Large intestine (tissue), 12 donors: ENCODE measurements at places on chromosomes 7 and 10.

DNA sequence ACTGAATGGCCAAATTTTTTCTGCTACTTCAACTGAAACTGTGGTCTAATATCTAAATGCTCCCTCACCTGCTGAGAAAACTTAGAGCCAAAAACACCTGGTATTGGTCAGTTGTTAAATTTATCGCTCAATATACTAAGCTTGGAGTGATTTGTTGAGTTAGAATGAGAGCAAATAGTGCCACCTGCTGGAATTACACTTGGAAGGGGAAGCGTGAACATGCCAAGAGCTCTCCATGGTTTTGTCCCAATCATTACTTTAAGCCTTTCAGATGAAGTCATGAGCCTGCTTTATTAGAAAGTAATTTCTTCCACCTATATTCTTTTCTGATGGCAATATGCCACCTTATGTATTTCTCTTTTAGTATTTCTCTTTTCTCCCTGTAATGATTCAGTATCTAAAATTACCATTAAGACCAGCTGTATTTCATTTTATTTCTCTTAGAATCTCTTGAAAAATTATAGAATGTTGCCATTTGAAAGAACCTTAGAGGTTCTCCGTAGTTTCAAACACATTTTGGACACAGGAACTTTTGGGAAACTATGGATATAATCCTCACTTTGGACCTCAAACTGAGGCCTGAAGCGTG, 447.8 kb upstream of the C7orf33 start:
- no peaks in the 10 kb centered on the region for H3K27me3 ChIP-seq
- no peak overlapping the region for H3K4me3 ChIP-seq
- H3K36me3 ChIP-seq = no peaks in the 10 kb centered on the region
- H3K27ac ChIP-seq = no peak overlapping the region

- H3K36me3 ChIP-seq = no peaks in the 10 kb centered on the region
- no peak overlapping the region for H3K27ac ChIP-seq
- no peak overlapping the region for H3K4me3 ChIP-seq
- H3K4me1 ChIP-seq = no peaks in the 10 kb centered on the region
- DNase-seq = no peak
- no peaks in the 10 kb centered on the region for H3K27me3 ChIP-seq
These were observed 276.3 kb downstream of the GALNT17 start for GRCh38 chr7:71408271-71408670.

GRCh38 chr7:157235357-157236333, 96.9 kb downstream of the UBE3C start:
- peaks cover 45% of the 10 kb centered on the region for H3K36me3 ChIP-seq
- no peak overlapping the region for H3K27ac ChIP-seq
- no peaks in the 10 kb centered on the region for H3K4me1 ChIP-seq
- no peak overlapping the region for H3K4me3 ChIP-seq

- H3K36me3 ChIP-seq = no peaks in the 10 kb centered on the region
- no peak overlapping the region for H3K27ac ChIP-seq
- no peak overlapping the region for H3K4me3 ChIP-seq
These were observed 7.7 kb upstream of the ABCB4 start for GRCh38 chr7:87483131-87483530.

GRCh38 chr7:158811894-158812293, 17.4 kb downstream of the ESYT2 start:
- peak overlapping the region; percentile 47 for H3K27ac ChIP-seq
- H3K4me3 ChIP-seq = no peak overlapping the region
- no peaks in the 10 kb centered on the region for H3K27me3 ChIP-seq
- DNase-seq = no peak
- peaks cover 10% of the 10 kb centered on the region for H3K36me3 ChIP-seq
- H3K4me1 ChIP-seq = peaks cover 22% of the 10 kb centered on the region

GRCh38 chr10:99276848-99277486, 41.3 kb upstream of the HPSE2 start:
- no peak for DNase-seq
- no peaks in the 10 kb centered on the region for H3K36me3 ChIP-seq

DNA sequence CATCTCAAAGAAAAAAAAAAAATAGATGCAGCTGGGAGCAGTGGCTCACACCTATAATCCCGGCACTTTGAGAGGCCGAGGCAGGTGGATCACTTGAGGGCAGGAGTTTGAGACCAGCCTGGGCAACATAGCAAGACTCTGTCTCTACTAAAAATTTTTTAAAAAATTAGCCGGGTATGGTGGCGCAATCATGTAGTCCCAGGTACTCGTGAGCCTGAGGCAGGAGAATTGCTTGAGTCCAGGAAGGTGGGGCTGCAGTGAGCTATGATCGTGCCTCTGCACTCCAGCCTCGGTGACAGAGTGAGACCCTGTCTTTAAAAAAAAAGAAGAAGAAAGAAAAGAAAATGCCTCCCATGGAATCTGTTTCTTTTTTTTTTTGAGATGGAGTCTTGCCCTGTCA, 31.9 kb downstream of the GTF2IRD1 start:
- H3K4me3 ChIP-seq = no peak overlapping the region
- H3K27ac ChIP-seq = no peak overlapping the region
- no peaks in the 10 kb centered on the region for H3K36me3 ChIP-seq
- H3K27me3 ChIP-seq = no peaks in the 10 kb centered on the region
- DNase-seq = no peak

GRCh38 chr10:62482581-62482980, 108.4 kb downstream of the ZNF365 start:
- DNase-seq = no peak
- no peaks in the 10 kb centered on the region for H3K27me3 ChIP-seq
- H3K36me3 ChIP-seq = no peaks in the 10 kb centered on the region
- H3K4me1 ChIP-seq = no peaks in the 10 kb centered on the region
- H3K4me3 ChIP-seq = no peak overlapping the region

GRCh38 chr10:10526846-10527245, 490.8 kb upstream of the CELF2 start:
- no peaks in the 10 kb centered on the region for H3K27me3 ChIP-seq
- no peak overlapping the region for H3K4me3 ChIP-seq
- no peaks in the 10 kb centered on the region for H3K36me3 ChIP-seq
- H3K4me1 ChIP-seq = no peaks in the 10 kb centered on the region

DNA sequence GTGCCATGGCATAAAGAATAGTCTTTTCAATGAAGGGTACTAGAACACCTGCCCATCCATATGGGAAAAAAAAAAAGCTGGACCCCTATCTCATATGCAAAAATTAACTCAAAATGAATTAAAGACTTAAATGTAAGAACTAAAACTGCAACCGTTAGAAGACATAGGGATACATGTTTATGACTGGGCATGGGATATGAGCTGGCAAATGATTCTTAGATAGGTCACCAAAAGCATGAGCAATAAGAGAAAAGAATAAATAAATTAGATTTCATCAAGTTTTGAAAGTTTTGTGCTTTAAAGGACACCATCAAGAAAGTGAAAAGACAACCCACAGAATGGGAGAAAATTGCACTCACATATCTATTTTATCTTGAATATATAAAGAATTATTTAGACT, 222.0 kb downstream of the ADK start:
- no peak overlapping the region for H3K27ac ChIP-seq
- no peaks in the 10 kb centered on the region for H3K36me3 ChIP-seq
- no peaks in the 10 kb centered on the region for H3K4me1 ChIP-seq
- no peak for DNase-seq
- H3K4me3 ChIP-seq = no peak overlapping the region
- H3K27me3 ChIP-seq = no peaks in the 10 kb centered on the region

DNA sequence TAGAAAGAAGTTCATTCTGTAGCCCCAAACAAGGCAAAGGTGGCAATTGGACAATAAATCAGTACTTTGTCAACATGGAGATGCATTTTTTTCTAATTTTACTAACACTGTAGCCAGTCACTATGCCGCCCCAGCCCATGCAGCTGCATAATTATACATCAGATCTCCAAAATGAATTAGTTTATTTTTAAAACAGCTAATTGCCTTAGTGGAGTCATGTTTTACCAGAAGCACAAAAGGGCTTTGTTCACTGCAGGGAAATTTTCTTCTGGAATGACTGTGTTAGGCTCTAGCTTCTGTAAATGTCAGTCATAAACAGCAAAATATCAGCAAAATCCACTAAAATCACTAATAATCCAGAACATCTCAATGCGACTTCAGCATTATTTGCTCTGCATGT, 20.1 kb upstream of the HDAC9 start:
- DNase-seq = no peak
- H3K27ac ChIP-seq = no peak overlapping the region
- H3K4me3 ChIP-seq = no peak overlapping the region

DNA sequence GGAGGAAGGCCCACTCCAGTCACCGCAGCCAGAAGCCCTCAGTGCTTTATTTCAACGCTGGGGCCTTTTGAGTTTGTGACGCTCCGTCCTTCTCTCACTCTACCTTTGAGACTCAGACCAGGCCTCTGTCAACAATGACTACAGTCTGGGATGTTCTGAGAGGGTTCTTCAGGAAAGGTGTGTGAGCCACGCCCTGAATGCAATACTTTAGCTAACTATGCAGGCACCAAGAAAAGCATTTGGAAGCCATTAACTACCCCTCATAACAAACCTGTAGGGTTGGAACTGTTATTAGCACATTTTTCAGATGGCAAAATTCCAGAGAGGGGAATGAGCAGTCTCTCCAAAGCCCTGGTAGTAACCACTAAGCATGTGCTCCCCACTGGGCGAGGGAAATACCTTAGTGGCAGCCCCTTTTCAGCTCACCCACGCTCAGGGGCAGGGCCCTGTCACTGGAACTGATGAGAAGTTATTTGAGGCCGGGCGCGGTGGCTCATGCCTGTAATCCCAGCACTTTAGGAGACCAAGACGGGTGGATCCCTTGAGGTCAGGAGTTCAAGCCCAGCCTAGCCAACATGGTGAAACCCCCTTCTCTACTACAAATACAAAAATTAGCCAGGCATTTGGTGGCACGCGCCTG, 5.7 kb upstream of the ARPC1B start:
- no peak for DNase-seq
- H3K4me3 ChIP-seq = no peak overlapping the region
- no peak overlapping the region for H3K27ac ChIP-seq
- no peaks in the 10 kb centered on the region for H3K4me1 ChIP-seq
- peaks cover 38% of the 10 kb centered on the region for H3K36me3 ChIP-seq

DNA sequence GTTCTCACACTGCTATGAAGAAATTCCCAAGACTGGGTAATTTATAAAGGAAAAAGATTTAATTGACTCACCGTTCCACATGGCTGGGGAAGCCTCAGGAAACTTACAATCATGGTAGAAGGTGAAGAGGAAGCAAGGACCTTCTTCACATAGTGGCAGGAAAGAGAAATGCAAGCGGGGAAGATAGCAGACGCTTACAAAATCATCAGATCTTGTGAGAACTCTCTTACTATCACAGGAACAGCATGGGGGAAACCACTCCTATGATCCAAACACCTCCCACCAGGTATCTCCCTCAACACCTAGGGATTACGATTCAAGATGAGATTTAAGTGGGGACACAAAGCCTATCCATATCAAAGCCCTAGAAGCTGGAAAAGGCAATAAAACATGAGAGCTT, 130.8 kb downstream of the MDFIC start:
- no peak overlapping the region for H3K27ac ChIP-seq
- no peaks in the 10 kb centered on the region for H3K36me3 ChIP-seq
- H3K4me1 ChIP-seq = no peaks in the 10 kb centered on the region
- no peaks in the 10 kb centered on the region for H3K27me3 ChIP-seq
- no peak overlapping the region for H3K4me3 ChIP-seq

- DNase-seq = no peak
- peaks cover 11% of the 10 kb centered on the region for H3K36me3 ChIP-seq
- H3K27me3 ChIP-seq = no peaks in the 10 kb centered on the region
- H3K4me1 ChIP-seq = peaks cover 24% of the 10 kb centered on the region
- H3K27ac ChIP-seq = peak overlapping the region; percentile 45
These were observed 103.7 kb downstream of the RNF216 start for GRCh38 chr7:5677538-5678294.

- H3K4me3 ChIP-seq = no peak overlapping the region
- H3K27ac ChIP-seq = no peak overlapping the region
- no peak for DNase-seq
These were observed 34.8 kb downstream of the SLC25A13 start for GRCh38 chr7:96287132-96287531.

DNA sequence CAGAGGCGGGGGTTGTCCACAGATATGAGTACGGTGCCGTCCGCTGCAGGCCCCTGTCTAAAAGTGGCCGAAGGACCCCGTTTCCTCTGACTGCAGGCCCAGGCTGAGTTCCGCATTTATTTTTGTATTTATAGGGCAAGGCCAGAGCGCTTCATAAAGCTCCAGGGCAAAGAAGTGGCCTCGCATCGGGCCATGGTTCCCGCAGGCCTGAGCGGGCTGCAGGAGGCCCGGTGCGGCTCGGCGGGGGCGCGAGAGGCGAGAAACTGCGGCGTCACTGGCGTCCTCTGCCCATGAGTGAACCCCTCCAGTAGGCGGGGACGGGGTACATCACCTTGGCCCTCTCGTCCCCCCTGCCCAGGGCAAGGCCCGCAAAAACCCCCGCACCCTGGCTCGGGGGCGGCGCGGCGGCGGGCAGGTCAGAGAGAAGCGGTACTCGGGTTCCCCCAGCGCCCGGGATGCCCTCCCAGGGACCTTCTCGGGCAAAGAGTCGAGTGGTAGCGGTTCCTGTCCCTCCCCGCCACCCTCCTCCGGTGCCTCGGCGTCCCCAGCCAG, 355.7 kb downstream of the DNAJB6 start:
- no peak overlapping the region for H3K27ac ChIP-seq
- H3K27me3 ChIP-seq = peaks cover 61% of the 10 kb centered on the region

DNA sequence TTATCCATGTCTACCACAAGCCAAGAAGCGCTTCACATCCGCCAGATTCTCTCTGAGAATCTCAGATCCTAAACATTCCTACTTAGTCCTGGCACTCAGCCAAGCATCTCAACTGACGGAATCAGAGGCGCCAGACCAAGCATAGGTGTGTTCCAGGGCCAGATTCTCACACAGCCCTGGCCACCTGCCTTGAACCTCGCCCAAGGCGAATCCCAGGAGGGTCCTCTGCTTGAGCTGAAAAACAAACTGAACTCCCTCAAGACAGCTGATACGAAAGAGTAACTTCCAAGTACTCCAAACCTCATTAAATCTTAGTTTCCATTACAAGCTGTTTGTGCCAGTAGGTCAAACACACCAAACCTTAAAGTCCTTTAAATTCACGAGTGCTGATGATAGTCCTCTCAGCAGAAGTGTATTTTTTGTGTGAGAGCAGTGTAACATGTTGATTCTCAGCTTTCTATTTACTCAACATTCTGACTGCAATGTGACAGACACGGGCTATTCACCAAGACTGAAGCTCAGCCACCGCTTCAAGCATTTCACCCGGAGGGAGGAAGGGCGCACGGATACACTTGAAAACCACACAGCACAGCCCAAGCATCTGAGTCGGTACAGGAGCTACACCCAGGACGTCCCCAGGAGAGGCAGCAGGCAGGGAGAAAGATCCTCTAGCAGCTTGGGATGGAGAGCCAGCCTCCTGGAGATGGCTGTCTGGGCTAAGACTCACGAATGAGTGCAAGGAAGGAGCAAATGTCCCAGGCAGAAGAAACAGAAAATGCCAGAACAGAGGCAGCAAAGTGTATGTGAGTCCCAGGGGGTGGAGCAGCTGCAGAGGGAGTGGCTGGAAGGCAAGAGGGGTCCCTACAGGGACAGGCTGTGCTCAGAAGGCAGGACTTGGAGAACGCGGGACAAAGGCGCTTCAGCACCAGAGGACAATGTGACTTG, 6.0 kb downstream of the PARD3 start:
- no peaks in the 10 kb centered on the region for H3K36me3 ChIP-seq
- H3K4me1 ChIP-seq = peaks cover 6% of the 10 kb centered on the region
- no peaks in the 10 kb centered on the region for H3K27me3 ChIP-seq
- DNase-seq = no peak
- peak overlapping the region; percentile 18 for H3K27ac ChIP-seq

GRCh38 chr7:19561121-19561805, 147.6 kb downstream of the POLR1F start:
- no peak overlapping the region for H3K4me3 ChIP-seq
- no peaks in the 10 kb centered on the region for H3K27me3 ChIP-seq
- H3K27ac ChIP-seq = no peak overlapping the region

- DNase-seq = no peak
- no peaks in the 10 kb centered on the region for H3K27me3 ChIP-seq
- peaks cover 38% of the 10 kb centered on the region for H3K4me1 ChIP-seq
- peaks cover 4% of the 10 kb centered on the region for H3K36me3 ChIP-seq
These were observed 13.6 kb downstream of the MRPS33 start for GRCh38 chr7:141001122-141001521.
